ENCODE measurements at places on chromosomes 2 and 18.

DNA sequence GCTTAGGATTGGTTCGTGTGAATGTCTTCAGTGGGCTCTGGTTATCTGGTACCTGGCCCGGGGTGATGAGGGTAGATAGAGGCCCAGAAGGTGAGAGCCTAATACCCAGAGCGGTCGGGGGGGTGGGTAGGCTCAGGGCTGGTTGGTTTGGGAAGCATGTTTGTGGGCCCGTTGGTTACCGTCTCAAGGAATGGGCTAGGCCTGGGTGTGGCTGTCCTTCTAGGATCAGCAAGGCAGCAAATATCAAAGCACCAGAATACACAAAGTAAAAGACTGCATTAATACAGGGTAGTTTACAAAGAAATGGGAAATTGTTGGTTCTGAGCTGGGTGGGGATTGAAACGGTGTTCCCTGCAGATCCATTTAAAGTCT is 6.0 kb upstream of the IL1R2 start:
- DNase-seq: no peak

- no peak for DNase-seq
Measured at GRCh38 chr18:76450452-76451395, 44.3 kb downstream of the ZNF516 start.

GRCh38 chr2:97707362-97708047 is 5.9 kb upstream of the ZAP70 start:
- DNase-seq: no peak

DNA sequence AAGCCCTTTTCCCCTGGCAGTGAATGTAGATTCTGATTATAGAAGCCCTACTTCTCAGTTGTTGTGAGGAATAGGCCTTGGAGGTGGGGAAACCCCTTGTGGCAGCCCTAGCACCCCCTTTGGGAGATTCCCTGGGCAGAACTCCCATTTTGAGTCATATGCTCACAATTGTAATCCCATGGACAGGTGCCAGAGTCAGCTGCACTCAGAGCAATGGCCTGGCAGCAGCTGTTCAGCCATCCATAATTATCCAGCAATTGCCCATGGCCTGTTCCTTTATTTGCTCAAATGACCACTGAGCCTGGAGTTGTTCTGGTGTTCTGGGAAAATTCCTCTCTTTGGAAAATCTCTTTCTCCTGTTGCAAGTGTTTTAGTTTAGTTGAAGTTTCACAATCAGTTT is 71.7 kb downstream of the PTRHD1 start:
- no peak for DNase-seq

GRCh38 chr2:230849633-230850357 is 14.9 kb upstream of the ITM2C start:
- DNase-seq: no peak
